ENCODE measurements at places on chromosomes 2 and 18.

DNA sequence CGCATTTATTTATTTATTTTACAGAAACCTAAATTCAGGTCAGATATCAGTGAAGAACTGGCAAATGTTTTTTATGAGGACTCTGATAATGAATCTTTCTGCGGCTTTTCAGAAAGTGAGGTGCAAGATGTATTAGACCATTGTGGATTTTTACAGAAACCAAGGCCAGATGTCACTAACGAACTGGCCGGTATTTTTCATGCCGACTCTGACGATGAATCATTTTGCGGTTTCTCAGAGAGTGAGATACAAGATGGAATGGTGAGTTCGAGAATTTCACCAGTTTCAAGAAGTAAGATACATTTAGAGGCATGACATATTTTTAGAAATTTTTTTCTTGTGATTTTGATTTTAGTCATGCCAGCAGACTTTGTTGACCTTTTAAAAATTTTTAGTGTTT lies 4.6 kb downstream of the CDCA7 start:
- DNase-seq = peak; percentile 24

DNA sequence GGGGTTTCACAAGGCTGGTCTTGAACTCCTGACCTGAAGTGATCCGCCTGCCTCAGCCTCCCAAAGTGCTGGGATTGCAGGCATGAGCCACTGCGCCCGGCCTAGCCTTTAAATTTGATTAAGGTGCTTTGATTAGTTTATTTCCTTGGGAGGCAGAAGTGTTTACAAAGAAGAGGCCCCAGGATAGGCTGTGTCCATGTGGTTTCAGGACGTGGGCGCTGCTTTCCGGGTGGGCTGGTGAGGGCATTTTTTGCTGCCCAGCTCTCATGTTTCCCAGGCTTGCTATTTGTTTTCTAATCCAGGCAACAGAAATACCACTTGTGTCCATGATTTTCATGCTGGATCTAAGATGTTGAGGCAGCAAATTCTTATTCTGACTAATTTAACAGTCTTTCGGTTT lies 124.2 kb downstream of the SH3RF3 start:
- no peak for DNase-seq

- no peak for DNase-seq
Measured at GRCh38 chr2:200255549-200255948, 50.9 kb upstream of the SPATS2L start.

DNA sequence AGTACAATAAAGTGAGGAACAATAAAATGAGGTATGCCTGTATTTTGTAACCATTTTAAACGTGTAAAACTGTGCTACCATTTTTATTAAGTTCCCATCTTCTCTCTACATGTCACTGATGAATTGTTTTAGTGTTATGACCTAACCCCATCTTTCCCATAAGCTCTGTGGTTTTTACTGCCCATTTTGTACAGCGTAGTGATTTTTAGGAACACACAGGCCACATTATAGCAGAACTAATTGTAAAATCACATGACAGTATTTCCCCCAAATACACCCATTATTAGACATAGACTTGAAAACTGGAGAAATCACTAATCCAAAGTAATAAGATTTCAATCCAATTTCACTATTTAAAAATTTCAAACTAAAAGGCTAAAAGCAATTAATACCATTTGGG lies 130.7 kb downstream of the TMEM247 start:
- DNase-seq = no peak

- DNase-seq = peak; percentile 60
Measured at GRCh38 chr2:27095745-27096651, 9.4 kb downstream of the KHK start.

- peak; percentile 65 for DNase-seq
Measured at GRCh38 chr18:9965711-9966624, 52.2 kb downstream of the VAPA start.

GRCh38 chr2:190303647-190304046 lies 16.0 kb downstream of the HIBCH start:
- DNase-seq = peak; percentile 4

- no peak for DNase-seq
Measured at GRCh38 chr2:218307415-218308090, 15.2 kb upstream of the TMBIM1 start.

- DNase-seq = peak; percentile 23
Measured at GRCh38 chr2:39243469-39244123, at the start of gene CDKL4. TSS of gene CDKL4 (minus strand) at chr2:39243970.

GRCh38 chr18:31041271-31042083 lies 1.1 kb downstream of the DSC3 start:
- no peak for DNase-seq

GRCh38 chr2:239278941-239279365 lies 121.9 kb downstream of the HDAC4 start:
- DNase-seq = peak; percentile 53

- no peak for DNase-seq
Measured at GRCh38 chr2:105541189-105542050, 142.6 kb upstream of the FHL2 start.

- peak; percentile 59 for DNase-seq
Measured at GRCh38 chr2:190123956-190124355, 61.4 kb upstream of the MSTN start.

- peak; percentile 77 for DNase-seq
Measured at GRCh38 chr2:85053802-85054201, 79.4 kb upstream of the TCF7L1 start.

- DNase-seq = no peak
Measured at GRCh38 chr2:100064165-100064564, 78.2 kb downstream of the AFF3 start.

GRCh38 chr2:182377467-182377866 lies 49.4 kb downstream of the PDE1A start:
- DNase-seq = peak; percentile 10

DNA sequence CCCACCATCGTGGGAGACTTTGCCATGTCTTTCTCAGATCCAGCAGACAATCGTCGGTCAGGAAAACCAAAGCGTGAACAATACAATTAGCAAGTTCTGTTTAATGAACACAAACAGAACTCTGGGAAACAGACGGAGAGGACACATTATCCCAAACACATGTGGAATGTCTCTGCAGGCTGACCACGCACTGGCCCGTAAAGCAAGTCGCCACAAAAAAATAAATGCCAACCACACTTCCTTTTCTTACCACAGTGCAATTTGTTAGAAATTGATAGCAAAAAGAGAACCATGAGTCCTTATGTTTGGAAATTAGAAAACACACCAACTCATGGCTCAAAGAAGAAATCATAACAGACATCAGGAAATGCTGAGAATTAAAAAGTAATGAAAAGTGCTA lies 210.9 kb downstream of the TWIST2 start:
- DNase-seq = no peak

GRCh38 chr2:22027345-22028005 lies 903.7 kb downstream of the TDRD15 start:
- DNase-seq = no peak

DNA sequence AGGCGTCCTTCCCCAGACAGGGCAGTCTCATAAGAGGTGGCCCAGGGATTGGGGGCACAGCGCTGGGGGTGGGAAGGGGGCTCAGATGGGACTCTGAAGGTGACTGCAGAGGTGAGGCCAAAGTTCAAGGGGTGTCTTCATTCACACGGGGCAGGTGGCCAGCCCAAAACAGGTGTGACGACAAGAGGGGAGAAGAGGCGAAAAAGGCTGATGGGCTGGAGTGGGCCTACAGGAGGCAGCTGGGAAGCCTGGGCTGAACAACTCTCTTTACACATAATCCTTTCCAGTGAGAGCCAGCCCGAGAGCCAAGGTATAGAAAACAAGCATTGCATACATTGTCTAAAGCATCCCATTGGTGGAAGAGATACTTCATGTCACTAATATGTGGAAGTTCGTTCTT lies 130.9 kb upstream of the ASB18 start:
- no peak for DNase-seq

GRCh38 chr2:6027066-6027465 lies 334.9 kb downstream of the SOX11 start:
- DNase-seq = no peak

- no peak for DNase-seq
Measured at GRCh38 chr2:119464981-119465380, 33.3 kb downstream of the TMEM37 start.

DNA sequence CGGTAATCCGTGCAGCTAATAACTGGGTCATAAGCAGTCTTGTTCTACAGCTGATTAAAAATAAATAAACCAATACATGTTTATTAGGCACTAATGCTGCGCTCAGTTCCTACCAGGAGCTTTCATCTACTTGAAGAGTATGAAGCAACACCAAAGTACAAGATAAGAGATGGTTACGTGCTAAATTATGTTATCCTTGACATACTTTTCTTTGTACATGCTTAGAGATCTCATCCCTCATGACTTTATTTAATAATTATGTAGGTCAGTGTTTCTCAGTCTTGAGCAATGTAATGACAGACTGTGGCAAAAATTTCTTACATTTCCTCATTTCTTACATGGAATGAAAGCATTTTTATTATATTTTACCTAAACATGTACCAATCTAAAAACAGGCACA lies 54.6 kb upstream of the COBLL1 start:
- peak; percentile 64 for DNase-seq

GRCh38 chr2:26585100-26585499 lies 56.1 kb downstream of the CIB4 start:
- DNase-seq = no peak

DNA sequence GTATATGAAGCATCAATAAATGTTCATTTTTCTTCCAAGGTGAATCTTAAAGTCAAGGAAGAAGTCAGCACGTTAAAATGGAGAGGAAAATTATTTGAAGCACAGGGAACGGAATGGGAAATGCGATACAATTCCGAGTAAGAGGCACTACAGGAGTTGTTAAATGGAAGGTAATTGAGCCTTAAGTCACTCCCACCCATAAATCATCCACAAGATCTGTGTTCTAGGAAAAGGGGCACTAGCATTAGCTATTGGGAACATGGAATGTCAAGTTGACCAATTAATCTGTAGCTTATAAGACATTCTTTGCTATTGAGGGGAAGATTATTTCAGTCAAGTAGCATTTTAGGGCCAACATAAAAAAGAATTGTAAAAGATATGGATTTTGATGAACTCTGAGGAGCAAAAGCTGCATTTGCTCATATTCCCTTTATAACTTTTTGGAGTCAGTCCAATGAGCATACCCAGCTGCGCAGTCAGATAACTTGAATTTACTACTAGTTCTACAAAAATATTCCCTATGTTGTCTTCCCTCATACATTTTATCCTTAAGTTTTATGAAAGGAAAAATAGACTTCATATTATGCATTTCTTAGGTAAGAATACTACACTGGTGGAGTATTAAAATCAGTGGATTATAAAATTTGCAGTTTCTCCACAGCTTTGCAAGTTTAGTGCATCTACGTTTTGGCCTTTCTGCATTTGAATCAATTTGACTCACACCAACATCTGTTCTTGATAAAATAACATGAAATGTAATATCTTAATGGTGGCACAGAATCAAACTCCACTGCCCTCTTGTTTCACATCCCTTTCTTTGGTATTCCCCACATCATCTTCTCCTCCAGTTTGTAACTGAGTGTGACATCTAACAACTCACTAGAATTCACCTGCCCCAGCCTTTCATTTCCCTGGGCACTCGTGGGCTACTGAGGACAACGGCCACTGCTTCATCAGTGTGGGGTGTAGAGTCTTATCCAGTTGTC lies 95.6 kb downstream of the SP3 start:
- DNase-seq = no peak

DNA sequence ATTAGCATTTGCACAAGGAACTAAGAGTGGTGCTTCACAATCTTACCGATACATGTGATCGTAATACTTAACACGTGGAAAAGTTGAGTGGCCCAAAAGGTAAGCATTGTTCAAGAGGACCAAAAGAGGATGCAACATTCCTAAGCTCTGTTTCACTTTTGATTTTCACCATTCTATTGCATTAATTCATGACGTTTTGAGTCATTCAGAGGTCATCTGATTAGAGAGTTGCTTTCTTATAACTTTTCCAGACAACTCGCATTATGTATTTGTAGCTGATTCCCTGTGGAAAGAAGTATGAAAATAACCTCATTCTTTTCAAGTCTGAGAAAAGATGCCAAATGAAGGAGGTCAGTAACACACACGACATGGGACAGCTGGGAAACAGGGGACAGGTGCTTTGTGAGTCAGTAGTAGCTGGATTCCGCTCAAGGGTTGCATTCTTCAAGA lies 344.4 kb downstream of the RND3 start:
- peak; percentile 87 for DNase-seq

- no peak for DNase-seq
Measured at GRCh38 chr2:66387016-66387753, 47.7 kb upstream of the MEIS1 start.

DNA sequence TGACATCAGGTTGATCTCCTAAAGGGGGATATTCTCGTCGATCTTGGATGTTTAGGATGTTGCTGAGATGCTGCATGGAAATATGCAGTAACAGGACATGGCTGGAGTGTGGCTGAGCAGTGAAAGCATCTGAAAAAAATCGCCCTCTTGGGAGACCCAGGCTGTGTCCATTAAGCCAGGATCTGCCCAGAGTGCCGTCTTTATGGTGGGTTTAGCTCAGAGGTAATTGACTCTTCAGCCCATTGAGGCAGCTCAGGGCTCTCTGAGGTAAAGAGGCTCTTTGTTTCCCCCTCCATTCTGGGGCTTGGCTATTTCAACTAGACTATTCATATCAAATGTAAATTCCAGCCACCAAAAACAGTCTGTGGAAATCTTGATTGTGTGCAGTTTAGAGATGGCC lies 26.5 kb downstream of the OSBPL6 start:
- DNase-seq = no peak

DNA sequence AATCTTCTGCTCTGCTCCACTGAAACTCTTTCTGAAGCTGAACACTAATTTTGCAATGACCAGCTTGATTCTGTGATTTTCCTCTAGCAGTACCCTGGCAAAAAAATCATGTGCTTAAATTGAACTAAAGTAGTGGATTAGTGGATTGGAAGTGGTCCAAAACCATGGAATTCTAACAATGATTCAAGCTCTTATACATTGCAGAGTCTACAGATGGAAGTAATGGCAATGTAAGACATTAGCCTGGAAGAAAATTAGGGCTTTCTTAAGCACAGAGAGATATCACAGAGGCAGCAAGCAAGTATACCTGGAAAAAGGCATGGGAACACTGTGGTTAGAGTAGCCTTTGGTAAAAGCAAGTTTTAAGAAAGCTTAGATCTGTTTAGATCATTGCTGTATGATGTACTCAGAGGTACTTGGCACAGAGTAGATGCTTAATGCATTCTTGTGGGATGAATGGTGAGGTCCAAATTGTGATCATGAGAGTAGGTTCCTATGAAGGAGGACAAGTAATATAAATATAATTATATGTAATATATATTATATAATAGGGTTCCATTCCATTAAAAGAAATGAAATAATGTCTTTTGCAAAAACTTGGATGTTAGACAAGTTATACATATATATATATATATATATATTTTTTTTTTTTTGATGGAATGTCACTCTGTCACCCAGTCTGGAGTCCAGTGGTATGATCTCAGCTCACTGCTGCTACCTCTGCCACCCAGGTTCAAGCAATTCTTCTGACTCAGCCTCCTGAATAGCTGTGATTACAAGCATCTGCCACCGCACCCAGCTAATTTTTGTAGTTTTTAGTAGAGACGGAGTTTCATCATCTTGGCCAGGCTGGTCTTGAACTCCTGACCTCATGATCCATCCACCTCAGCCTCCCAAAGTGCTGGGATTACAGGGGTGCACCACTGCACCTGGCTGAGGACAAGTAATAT lies 172.2 kb upstream of the SCN7A start:
- peak; percentile 61 for DNase-seq

GRCh38 chr2:75162897-75163296 lies 36.4 kb downstream of the TACR1 start:
- DNase-seq = no peak

GRCh38 chr2:42332575-42332974 lies 28.4 kb downstream of the COX7A2L start:
- DNase-seq = no peak

- no peak for DNase-seq
Measured at GRCh38 chr2:138028538-138028937, 64.3 kb downstream of the HNMT start.

- no peak for DNase-seq
Measured at GRCh38 chr2:109057686-109058085, 68.7 kb upstream of the EDAR start.
